Germinal center (tissue), 1 donor: ENCODE measurements at places on chromosomes 1 and 21.

GRCh38 chr1:78334114-78334513, 156.7 kb upstream of the PTGFR start:
- no peak for DNase-seq

GRCh38 chr1:68173936-68174737, 58.2 kb downstream of the WLS start:
- DNase-seq, result no peak

GRCh38 chr1:11285883-11286734, 13.1 kb downstream of the UBIAD1 start:
- DNase-seq, result no peak

- no peak for DNase-seq
These were observed 9.3 kb upstream of the MARCKSL1 start for GRCh38 chr1:32345289-32345827.

- no peak for DNase-seq
These were observed 9.6 kb downstream of the SH3BGR start for GRCh38 chr21:39461419-39461818.

DNA sequence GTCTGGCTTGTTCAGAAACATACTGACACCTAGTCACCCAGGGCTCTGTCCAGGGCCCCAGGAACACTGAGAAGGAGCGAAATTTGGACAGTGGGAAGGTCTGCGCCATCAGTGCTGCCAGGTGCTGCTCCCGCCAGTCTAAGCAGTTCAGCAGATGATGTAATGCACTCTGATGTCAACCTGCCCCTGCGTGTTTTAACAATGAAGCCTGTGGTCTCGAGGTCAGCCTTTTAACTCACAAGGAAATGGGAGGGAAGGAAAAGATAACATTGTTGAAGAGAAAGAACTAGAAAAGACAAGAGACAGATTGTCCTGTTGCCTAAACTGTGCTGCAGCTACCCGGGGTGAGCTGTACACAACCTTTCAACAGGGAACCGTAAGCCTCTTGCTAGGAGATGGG, 126.6 kb upstream of the IFFO2 start:
- DNase-seq, result no peak

- DNase-seq, result peak; percentile 55
These were observed 23.4 kb upstream of the RNF187 start for GRCh38 chr1:228463559-228464455.

DNA sequence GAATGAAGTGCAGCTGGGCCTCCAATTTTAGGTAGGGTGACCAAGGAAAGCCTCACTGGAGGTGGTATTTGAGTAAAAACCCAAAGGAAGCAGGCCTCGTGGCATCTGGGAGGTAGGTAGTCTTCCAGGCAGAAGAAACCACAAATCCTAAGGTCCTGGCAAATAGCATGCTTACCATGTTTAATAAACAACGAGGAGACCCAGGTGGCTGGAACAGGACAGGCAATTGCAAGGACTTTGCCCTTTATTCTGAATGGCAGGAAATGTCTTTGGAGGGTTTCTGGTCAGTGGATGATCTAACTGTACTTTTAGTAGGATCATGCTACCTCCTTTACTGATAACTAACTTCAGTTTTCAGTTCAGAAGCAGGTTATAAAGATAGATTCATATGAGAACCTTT, 52.2 kb downstream of the EPB41 start:
- no peak for DNase-seq

DNA sequence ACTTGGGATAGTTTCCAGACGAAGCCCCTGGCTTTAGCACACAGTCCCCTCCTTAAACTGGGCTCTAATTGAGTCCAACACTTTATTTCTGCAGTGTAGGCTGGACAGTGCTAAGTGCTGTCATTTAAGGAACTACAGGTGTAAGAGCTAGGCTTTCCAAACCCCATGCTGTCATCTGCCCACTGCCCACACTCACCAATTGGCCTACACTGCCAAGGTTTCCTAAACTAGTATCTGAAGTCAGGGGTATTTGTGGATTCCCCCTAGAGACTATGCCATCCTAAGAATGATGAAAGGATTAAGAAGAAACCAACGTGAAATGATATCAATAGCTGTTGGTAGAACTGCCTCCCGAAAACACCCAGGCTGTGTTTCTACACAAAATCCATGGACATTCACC, 160.9 kb downstream of the TBX15 start:
- DNase-seq, result no peak

DNA sequence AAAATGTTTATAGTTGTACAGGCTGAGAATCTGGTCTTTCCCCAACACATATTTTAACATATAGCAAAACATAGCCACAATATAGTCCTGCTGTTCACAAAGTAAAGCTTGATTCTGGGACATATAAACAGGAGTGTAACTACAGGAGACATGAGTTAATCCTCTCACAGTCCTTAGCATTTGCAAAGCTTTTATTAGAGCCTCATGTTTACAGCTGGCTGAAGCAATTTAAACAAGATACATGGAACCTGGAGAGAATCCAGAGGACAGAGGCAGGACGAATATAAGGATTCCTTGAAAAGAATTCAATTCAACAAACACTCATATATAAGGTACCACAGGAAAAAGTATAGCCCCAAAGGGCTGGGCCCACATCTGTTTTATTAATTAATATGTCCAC, 163.4 kb downstream of the ADGRL4 start:
- no peak for DNase-seq

GRCh38 chr1:151130987-151131586, 15.3 kb downstream of the SEMA6C start:
- peak; percentile 94 for DNase-seq
